ENCODE measurements at places on chromosomes 1 and 21.

- no peak for DNase-seq
Observed at GRCh38 chr1:161439280-161440232, 65.7 kb upstream of the FCGR2A start.

- no peak for DNase-seq
Observed at GRCh38 chr1:1124786-1125642, 9.1 kb upstream of the C1orf159 start.

DNA sequence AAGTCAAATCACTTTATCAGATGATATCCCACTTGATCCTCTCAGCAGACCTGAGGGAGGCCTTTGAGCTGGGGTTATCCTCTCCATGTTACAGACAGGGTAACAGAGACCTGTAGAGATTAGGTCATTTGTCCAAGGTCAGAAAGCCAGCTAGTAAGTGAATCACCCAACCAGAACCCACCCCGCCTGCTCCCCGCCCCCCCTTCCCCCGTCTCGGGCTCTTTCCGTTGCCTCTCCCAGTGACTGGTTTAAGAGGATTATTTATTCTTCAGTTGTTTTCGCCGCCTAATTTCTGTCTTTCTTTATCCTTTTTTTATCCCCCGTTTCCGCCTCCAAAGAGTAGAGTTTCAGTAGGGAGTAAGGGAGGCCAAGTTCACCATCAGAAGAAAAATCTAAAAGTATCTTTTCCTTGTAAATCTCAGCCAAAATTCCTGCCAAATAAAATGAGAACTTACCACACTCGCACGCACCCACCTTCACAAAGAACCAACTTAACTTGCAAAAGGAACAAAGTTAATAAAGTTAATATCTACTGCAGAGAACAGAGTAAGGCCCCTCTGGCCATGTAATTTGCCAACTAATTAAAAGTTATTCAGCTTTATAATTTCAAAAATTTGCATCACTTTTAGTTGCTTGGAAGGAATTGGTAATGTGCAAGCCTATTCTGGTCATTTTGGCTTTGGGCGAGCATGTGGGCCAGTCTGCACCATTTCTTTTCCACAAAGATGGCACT is 76.8 kb upstream of the TRABD2B start:
- no peak for DNase-seq

- no peak for DNase-seq
Observed at GRCh38 chr1:45566722-45567121, 16.1 kb downstream of the AKR1A1 start.

GRCh38 chr1:193540511-193540910 is 354.1 kb upstream of the B3GALT2 start:
- DNase-seq = no peak

GRCh38 chr1:199954699-199955098 is 72.8 kb upstream of the NR5A2 start:
- no peak for DNase-seq
